ENCODE measurements at places on chromosomes 4 and X. TPM values are rescaled to one million over a fixed set of nuclear protein-coding genes. Genes with fewer than 3 reads are reported as not detected.

UGT2A3 gene
- not detected for total RNA-seq

F8A3 gene
- 13.6 TPM for total RNA-seq

NKX3-2 gene
- total RNA-seq, result 0.84 TPM

DNA sequence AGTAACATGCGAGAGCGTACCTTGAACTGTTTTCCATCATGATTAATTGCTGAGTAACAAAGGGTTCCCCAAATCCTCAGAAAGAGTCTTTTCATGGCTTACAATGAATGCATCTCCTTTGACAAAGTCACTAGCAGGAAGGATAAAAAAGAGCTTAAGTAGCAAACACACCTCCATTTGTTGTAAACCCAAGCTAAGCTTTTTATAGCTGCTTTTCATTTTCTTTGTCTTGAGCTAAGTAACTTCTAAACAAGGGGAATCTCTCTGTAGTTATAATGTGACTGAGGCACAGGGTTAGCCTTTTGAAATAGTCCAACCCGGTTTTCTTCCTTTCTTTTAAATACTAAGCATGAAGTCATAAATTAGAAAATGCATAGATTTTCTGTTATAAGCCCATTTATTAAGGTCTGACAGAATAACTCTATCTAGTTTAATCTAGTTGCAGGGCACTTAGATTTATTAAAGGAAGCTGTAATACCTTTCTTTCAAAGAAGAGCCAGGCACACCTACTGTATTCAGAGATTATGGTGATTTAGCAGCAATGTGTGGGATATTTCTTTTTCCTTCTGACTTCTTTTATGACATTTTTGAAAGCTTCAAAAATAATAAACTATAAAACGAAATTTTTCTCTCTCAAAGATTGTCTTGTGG, 226.9 kb upstream of the SMIM31 start:
- no peak for DNase-seq

DNA sequence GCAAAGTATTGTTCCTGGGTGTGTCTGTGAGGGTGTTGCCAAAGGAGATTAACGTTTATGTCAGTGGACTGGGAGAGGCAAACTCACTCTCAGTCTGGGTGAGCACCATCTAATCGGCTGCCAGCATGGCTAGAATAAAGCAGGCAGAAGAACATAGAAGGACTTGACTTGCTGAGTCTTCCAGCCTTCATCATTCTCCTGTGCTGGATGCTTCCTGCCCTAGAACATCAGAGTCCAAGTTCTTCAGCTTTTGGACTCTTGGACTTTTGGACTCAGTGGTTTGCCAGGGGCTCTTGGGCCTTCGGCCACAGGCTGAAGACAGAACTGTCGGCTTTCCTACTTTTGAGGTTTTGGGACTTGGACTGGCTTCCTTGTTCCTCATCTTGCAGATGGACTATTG, 15.3 kb upstream of the ENPP6 start:
- no peak for DNase-seq

DNA sequence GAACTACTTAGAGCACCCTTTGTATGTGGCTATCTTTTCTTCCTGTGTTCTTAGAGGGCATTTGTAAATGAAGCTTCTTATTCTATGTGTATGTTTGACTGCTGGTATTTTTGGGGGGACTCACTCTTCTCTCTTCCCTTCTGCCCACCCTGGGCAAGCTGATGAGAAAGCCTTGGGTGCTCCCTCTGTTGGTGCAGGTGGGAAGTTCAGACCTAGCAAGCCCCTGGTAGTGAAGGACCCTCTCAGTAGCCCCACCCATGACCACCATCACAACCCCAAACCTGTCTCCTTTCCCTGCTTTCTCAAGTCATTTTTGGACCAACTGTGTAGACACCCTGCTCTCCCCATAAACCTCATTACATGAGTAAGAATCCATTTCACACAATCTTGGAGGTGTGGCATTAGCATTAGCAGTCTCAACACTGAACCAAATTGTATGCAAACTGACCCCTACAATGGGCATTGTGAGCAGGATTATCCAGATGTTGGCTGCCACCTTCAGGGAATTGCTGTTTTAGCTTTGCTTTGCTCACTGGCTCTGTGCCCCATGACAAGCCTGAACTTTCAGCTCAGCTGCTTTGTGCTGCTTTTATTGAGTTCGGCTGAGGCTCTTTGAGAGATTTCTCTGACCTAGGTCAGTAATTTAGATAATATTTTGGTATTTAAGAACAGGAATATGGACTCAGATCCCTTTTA, 27.9 kb downstream of the TRIM61 start:
- no peak for DNase-seq

GRCh38 chrX:10482261-10482660, 138.1 kb downstream of the MID1 start:
- DNase-seq, result peak; percentile 5

- DNase-seq, result no peak
These were observed 60.9 kb upstream of the IBSP start for GRCh38 chr4:87738483-87738882.

DNA sequence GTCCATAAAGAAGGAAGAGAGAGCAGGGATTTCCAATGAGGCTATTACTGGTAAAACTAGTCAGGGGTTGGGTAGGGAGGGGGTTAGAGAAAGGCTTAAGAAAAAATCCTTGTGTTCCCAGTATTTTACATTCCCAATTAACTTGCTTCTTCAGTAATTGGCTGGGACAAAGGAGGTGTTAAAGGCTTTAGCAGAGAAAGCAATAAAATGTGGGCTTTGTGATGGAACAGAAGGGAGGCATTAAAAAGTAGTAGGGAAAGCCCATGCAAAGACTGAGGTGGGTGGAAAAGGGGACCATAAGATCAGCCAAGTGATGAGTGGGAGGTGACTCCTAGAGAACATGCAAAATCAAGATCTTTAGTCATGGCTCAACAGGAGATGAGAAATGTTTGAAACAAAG, 1467.2 kb downstream of the RPA4 start:
- DNase-seq, result no peak

- DNase-seq, result no peak
These were observed 76.5 kb downstream of the PSAPL1 start for GRCh38 chr4:7358100-7358735.

DNA sequence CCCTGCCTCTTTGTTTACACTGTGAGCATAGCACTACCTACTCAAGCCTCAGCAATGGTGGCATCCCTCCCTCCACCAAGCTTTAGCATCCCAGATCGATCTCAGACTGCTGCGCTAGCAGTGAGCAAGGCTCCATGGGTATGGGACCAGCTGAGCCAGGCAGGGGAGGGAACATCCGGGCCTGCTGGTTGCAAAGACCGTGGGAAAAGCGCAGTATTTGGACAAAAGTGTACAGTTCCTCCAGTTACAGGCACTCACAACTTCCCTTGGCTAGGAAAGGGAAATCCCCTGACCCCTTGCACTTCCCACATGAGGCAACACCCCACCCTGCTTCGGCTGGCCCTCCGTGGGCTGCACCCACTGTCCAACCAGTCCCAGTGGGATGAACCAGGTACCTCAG, 26.5 kb downstream of the EGF start:
- no peak for DNase-seq

DNA sequence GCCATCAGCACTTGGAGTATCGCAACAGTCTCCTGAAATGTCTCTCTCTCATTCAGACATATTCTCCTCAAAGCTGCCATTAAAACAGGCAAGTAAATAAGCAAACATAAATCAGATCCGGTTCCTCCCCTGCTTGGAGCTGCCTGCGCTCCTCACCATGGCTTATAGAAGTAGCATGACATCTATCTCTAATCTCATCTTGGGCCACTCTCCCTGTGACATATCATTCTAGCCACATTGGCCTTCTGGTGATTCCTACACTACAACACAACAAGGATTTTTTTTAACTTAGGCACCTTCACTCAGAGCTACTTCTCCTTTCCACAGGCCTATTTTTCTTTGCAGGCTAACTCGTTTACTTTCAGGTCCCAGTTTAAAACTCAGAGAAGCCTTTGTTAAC, 387.9 kb downstream of the ARHGAP24 start:
- DNase-seq, result no peak

DNA sequence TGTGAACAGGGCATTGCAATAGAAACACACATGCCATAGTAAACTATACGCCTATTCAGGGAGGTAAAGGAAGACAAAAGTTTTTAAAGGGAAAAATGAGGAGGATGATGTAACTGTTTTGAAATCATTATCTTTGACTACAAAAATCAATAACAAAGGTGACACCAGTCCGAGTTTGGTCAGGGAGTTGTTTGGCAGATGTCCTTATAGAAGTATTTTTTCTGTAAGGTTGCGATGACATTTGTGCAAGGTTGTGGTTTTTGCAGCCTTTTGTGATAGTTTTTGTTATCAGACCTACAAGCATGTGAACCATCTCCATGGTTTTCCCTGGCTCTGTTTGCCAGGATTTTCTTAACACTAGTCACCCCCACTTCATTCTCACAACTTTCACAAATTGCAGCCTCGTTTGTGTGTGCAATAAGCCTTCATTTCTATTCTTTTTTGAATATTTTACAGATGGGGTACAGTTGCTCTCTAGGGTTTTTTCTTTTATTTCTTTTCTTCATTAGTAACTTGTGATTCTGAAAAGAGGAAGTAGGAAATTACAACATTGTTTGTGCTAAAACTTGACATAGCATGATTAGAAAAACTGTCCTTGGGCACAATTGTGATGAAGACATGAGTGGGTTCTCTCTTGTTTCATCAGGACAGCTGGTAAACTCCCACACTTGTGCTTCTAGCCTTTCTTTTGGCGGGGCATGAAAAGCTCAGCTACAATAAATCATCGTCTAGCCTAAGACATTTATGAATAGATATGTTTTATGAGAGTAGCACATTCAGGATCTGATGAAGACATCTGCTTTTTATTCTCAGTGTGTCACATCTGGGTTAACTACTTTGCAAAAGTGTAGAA, 60.2 kb upstream of the PNPLA4 start:
- DNase-seq, result no peak

DNA sequence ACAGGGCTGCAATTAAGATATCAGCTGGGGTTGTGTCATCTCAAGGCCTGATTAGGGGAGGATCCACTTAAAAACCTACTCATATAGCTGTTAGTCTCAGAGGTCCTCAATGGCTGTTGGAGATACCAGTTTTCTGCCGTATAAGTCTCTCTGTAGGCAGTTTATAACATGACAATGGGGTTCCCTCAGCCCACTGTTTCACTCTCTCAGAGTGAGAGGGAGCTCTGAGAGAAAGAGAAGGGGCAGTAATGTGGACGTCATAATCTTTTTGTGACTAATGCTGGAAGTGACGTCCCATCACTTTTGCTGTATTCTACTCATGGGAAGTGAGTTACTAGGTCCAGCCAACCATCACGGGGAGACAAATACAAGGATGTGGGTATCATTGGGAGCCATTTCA, 70.3 kb downstream of the STIM2 start:
- DNase-seq, result no peak

DNA sequence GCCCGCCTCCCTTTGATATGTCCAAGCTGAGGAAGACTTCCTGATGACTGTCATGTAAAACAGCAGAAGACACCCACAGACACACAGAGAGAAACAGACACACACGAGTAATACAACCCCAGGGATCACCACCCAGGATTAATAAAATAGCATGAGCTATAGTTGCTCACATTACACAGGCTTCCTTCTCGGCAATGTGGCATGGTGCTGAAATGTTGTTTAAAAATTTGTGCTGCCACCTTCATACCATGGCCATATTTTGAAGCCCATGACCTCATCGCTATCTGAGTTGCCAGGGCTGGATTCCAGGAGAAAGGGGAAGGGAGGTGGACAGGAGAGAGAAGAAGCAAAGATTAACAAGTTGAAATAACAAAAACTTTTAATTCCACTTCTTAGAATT, 111.7 kb downstream of the SYNPO2 start:
- no peak for DNase-seq

DNA sequence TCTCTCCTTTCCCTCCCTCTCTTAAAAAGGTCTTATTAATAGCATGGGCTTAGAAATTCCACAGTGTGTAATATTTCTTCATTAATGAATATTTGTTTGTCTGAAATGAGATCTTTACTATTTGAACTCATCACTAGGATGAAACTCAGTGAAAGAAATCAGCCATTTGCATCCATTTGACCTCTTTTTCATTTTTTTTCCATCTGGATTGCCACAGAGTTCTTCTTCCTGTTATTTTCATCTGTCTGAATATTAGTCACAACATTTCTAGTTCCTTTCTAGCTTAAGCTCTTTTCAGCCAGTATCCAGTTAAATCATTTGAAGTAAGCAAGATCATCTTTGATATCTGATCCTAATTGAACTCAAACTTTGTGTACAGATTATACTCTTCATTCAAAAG, 69.2 kb upstream of the PLS3 start:
- DNase-seq, result no peak

DNA sequence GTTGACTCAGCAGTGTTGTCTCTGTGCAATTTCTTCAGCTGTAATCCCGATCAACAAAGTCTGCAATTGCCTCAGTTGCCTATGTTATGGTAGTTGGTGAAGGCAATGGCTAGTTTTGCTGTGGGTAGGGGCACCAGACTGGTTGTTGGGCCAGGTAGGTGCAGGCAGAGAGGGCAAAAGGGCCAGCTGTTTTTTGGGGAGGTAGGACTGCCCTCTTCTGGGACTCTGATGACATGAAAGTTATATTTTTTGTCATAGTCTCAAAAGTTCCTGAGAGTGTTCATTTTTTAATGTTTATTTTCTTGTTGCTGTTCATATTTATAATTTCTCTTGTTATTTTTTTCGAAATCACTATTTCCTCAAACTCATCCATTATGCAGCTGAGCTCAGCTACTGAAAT, 25.1 kb downstream of the DCAF12L2 start:
- DNase-seq, result no peak

DNA sequence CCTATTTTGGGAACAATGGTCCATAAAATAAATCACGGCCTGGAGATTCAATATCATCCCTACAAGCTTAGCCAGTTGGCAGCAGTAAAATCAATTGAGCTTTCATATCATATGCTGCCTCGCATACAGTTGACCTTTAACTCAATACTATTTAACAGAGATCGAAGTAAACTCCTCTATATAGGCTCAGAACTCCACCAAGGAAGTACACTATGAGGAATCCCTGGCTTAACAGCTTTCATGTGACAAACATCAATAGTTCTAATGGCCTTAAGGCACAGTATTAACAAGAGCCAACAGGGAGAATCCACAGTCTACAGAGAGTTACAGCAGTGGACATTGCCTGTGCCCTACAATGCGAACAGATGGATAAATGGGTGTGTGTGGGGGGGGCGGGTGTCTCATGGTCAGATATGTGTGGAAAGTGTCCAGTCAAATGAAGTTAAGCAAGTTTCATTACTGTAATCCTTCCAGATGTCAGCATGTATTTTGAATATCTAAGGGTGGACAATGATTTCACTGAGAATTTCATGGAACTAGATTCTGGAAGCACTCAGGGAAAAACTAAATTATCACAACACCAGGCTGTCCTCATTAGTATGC, 98.2 kb upstream of the FAM9B start:
- DNase-seq, result no peak

DNA sequence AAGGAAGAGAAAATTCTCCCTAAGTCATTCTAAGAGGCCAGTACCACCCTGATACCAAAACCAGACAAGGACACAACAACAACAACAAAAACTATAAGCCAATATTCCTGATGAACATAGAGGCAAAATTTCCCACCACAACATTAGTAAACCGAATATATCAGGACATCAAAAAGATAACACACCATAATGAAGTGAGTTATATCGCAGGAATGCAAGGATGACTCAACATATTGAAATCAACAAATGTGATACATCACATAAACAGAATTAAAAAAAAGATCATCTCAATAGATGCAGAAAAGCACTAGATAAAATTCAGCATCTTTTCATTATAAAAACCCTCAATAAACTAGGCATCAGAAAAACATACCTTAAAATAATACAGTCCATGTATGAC, 1844.4 kb upstream of the PCDH10 start:
- no peak for DNase-seq

GRCh38 chrX:31245714-31246113, 173.9 kb upstream of the FTHL17 start:
- DNase-seq, result no peak

GRCh38 chr4:39312816-39313215, 53.3 kb downstream of the RFC1 start:
- no peak for DNase-seq

All from tibial nerve (tissue), 4 donors.